ENCODE measurements at places on chromosomes 5 and 9.

DNA sequence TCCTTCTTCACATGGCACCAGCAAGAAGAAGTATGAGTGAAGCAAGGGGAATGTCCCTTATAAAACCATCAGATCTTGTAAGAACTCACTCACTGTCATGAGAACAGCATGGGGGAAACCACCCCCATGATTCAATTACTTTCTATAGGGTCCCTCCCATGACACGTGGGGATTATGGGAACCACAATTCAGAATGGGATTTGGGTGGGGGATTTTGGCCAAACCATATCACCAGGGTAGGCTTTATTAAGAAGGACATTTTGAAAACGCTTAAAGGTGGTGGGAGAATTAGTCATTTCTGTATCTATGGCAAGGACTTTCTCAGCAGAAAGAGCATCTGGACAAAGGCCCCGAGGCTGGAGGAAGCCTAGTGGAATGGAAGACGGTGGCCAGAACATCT, 100.2 kb upstream of the ADAMTS16 start:
- no peak for DNase-seq

DNA sequence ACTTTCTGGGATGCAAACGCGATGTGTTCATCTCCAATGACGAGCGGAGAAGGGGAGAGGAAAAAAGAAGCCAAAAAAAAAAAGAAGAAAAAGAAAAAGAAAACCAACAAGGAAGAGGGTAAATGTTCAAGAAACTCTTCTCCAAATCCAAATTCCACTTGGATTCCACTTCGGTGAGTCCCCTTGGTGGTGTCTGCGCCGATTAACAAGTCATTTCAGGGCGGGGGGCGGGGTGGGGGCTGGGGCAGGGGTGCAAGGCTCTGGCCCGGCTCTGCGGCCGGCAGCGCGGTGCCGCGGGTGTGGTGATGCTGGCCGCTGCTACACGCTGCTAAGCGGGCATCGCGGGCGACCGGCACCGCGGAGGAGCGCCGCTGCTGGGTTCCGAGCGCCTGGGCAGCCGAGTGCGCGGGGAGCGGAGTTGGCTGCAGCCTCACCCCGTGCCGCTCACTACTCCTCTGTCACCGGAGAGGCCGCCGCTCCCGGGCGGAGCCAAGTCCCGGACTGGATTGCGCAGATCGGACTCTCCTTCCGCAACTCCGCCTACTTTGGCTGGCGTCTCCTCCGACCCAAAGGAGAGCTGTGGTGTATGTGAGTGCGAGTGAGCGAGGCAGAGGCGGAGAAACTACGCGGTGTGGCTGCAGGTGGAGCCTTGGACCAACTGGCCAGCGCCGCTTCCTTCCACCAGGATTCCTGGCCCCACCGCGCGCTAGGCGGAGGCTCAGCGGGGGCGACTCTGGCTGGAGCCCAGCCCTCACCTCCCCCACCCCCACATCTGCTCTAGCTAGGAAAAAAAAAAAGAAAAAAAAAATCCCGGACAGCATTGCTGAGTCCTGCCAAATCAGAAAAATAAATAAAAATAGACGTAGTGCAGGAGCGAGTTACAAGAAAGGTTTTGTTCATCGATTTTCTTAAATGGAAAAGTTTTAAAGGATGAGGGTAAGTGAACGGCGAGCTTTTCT, at the start of gene SEMA6A:
Gene SEMA6A, minus strand, starts transcription at position 457 of the 959 bp plus-strand sequence. CDS start 69,879 bp downstream, outside the sequence.
- DNase-seq, result peak; percentile 38

DNA sequence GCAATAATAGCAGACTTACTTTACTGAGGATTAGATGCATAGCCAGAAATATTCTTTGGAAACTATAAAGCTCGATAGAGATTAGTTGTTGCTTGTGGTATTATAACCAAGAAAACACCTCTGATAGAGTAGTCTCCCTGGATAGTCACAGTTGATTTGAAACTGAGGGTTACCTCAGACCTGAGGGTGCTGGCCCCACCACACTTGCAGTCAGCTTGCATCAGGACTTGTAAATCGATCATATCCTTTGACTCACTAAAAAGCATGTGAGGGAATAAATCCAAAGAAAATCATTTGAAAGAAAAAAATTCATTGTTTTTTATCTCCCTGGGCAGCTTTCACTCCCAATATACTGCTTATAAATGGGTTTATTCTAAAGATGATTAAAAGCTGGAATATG, 39.4 kb downstream of the GALNT12 start:
- no peak for DNase-seq

DNA sequence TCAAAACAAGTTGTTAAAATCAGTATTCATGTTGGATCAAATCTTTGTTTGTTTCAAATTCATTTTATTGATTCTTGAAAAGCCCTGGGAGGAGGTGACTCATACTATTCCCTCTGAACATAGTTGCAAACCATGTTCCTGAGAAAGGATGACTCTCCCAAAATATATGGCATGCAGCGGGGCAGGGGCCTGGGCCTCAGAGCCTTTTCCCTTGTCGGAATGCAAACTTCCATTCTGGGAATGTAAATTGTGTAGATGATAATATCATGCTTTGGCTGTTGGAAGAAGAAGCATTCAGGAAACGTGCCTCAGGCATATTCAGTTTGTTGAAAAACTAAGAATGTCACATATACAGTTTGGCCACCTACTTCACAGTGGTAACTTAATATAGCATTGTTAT, 242.0 kb downstream of the AUH start:
- no peak for DNase-seq

- DNase-seq, result no peak
These were observed 130.5 kb upstream of the CPEB4 start for GRCh38 chr5:173757403-173758209.

DNA sequence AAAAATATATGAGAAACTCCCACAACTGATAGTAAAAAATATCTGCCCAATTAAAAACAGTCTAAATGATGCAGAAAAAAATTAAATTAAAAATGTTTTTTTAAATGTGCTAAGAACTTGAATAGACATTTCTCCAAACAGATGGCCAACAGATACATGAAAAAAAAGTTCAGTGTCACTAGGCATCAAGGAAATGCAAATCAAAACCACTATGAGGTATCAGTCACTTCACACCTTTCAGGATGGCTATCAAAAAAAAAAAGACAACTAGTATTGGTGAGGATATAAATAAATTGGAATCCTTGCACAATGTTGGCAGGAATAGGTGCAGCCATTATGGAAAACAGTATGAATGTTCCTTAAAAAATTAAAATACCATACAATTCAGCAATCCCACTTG, 16.6 kb downstream of the ZNF131 start:
- no peak for DNase-seq

GRCh38 chr5:149633476-149634350, 52.4 kb downstream of the ARHGEF37 start:
- no peak for DNase-seq

GRCh38 chr9:3840961-3841360, 315.2 kb upstream of the RFX3 start:
- DNase-seq, result no peak

GRCh38 chr9:32004431-32005076, 379.9 kb upstream of the ACO1 start:
- no peak for DNase-seq

GRCh38 chr5:172478256-172478655, 23.9 kb upstream of the SH3PXD2B start:
- DNase-seq, result no peak

GRCh38 chr9:13502484-13502883, 223.0 kb upstream of the MPDZ start:
- no peak for DNase-seq

GRCh38 chr5:149493316-149493715, 57.9 kb downstream of the CSNK1A1 start:
- peak; percentile 48 for DNase-seq

- DNase-seq, result no peak
These were observed 5.6 kb upstream of the IER5L start for GRCh38 chr9:129183495-129184218.

DNA sequence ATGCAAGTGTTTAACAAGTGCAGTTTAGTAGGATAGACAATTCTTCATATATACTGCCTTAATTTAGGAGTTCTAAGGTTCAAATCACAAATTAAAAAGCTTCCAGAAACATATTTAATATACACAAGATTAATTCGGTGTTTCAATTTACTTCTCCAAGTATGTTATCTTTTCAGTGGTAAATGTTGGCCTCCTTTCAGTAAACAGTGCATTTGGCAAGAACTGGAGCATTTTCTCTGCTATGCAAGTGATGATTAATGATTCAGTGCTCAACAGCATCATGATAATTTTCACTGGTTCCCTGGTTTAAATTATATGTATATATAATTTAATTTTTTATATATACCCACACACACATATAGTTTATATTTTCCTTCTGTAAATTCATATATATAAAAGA, 541.7 kb downstream of the EFNA5 start:
- DNase-seq, result no peak

DNA sequence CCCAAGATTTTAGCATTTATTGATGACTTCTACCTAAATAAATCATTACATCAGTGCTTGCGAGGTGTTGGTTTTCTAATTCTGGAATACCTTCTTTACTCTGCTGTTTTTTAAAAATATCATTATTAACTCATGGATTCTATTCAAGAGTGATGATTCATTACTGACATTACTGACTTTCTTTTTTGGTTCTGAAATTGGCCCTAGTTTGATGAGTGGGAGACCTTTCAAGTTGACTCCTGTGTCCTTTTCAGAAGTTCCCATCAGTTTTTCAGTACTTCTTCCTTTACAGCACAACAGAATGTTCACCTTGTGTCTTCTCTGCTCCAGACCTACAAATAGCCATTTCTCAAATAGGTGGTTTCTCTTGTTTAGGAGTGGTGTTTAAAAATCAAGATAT, 114.1 kb downstream of the PCSK5 start:
- DNase-seq, result no peak

DNA sequence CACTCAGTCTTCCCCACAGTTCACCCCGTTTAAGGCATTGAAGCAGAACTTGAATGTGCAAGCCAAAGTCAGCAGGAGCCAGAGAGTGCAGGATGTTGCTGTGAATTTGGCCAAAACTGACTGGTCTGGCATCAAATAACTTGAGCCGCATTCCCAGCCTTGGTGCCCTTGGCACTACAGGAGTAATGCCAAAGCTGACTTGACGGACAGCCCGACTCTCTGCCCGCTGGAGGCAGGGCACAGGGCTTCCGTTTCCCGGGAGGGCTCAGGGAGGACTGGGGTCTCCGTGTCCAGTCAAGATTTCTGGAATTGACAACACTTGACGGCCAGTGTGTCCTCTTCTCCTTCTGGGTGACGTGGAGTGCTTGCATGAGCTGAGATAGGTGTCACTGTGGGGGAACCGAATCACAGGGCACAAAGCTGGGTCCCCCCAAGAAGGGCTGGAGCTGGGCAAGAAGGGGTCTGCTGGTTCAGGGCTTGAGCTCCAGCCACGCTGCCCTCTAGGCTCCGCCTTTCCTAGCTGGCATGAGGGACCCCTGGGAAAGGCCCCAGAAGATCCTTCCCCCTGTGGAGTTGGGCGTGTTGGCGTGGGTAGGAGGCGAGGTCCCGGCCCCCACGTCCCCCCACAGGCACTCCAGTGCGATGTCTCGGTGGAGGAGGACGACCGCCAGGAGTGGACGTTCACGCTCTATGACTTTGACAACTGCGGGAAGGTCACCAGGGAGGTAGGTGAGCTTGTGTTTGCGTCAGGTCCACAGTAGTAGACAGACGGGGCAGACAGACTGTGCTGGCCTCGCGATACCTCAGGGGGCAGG, 25.2 kb downstream of the NKD2 start:
- no peak for DNase-seq
